Glomerular endothelial cell (primary cell): ENCODE measurements at places on chromosomes 2 and 18. TPM values are rescaled to one million over a fixed set of nuclear protein-coding genes. Genes with fewer than 3 reads are reported as not detected.

DNA sequence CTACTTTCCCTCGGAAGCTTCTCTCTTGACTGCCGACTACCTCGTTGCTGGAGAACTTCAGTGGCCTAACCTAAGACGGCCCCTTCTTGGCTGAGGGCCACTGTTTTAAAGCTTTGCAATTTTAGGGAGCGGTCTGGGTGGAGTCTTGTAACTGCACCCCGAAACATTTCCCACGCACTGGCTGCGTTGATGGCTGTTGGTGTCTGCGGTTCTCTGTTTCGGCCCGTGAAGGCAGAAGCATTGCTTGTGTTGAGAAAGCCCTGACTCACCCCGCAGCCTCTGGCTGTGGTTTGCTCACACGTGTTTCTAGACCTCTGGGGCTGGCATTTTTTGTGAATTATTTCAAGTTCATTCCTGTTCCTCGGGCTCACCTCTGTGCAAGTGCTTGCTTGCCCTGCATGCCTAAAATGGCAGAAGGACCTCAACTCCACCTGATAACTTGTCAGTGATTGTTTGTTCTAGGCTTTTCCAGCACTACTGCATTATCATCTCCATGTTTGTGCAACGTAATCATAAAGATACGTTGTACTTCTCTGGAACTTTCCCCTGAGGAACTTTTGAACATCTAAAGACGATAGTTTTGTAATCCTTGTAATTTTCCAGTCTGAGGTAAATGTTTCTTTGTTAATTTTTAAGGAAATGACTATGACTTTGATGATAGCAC is 94.2 kb upstream of the DLX2 start:
- DNase-seq = no peak

The DRC1 gene
- not detected in 2 replicates for total RNA-seq

DNA sequence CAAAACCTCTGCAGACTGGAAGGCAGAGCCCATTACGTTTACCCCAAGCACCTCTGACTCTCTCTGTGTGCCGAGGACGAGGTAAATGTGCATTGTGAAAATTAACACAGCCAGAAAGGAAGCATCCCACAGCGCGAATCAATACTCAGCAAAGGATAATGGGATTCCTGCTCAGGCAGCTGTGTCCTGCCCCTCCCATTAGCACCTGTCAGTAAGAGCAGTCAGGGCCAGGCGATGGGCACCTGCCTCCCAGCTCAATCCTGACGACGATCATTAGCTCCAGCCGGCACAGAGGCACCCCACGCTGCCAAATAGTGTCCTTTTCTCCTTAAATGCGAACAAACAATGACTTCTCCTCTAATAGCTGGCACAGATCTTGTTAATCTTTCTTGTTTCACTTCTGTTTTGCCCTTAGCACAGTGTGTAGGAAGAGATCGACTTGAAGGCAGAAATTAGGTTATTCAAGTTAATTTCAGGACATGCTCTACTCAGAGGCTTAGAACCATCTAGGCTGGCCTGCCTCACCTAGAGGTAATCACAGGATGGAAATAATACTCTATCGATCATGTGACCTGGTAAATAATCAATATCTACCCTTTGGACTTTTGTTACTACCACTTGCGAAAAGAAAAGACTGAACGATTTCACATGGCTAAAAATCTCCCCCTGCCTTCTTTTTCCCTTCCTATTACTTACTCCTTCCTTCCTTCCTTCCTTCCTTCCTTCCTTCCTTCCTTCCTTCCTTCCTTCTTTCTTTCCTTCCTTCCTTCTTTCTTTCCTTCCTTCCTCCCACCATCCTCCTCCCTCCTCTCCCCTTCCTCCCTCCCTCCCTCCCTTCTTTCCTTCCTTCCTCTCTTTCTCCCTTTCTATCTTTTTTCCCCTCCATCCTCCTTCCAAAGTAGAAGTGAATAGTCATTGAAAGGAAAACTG is 487.9 kb upstream of the ID2 start:
- no peak for DNase-seq

The LANCL1 gene
- total RNA-seq = 22.9 and 27.8 TPM in 2 replicates

- DNase-seq = no peak
These were observed 27.8 kb upstream of the KCNF1 start for GRCh38 chr2:10883801-10884478.

DNA sequence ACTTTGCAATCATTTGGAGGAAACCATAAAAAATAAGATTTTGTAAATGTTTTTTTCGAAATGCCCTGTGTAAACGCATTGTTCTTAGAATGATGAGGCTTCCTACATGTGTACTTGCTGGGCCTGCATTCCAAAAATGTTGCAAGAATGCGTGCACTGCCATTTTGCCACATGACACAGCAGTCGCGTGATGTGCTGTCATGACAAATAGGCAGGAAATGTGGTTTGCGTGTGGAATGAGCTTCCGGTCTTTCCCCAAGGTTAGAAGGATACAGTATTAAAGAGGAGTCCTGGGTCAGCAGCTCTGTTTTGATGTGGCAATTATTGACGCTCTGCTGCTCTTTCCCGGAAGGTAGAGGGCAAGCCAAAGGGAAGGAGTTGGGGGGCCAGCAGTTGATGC is 18.1 kb upstream of the SERPINB2 start:
- no peak for DNase-seq

DNA sequence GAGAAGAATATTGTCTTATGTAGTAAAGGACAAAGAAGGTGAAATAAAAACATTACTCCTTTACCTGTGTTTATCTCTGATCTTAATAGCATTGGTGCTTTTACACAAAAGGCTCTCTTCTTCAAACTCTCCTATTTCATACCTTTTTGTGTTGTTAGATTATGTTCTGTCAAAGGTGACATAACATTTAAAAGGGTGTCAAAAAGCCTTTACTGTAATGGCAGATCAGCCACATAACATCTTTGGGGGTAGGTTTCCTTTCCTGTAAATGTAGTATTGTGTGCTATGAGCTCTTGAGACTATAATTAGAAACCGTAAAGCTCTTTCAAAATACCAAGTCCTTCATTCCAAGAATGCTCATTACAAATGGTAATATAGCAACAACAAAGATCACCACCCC is 400.1 kb downstream of the LNPK start:
- no peak for DNase-seq

DNA sequence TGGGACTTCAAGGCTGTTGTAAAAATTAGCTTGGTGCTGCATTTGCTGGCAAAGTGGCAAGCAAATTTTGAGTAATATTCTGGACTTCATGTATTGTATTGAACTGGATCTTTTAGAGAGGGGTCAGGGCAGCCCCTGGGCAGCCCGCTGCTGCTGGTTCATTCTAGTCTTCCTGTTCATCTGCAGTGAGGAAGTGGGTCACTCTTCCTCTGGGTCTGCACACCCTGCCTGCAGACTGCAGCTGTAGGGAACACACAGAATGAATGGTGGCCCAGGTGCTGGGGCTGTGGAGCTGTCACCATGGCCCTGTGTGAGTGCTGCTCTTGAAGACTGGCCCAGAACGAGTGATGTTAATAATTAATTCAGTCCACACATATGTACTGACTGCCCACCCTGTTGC is 9.4 kb downstream of the SH3RF3 start:
- DNase-seq = no peak

The CNTNAP5 gene
- not detected in 2 replicates for total RNA-seq

DNA sequence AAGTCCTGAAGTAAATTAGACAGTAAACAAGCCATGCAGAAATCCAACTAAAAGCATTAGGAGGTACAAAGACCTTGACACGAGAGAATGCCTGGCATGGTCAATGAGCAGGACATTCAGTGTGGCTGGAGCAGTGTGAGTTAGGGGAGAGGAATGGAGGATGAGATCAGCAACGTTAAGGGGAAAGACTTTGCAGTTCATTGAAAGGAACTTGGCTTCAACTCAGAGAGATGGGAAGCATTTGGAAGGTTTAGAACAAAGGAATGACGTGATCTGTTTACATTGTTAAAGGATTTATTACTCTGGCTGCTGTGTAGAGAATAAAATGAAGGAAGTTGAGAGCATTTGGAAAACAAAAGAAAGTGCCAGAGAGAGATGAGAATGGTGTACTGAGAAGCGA is 621.3 kb downstream of the XIRP2 start:
- peak; percentile 83 for DNase-seq

DNA sequence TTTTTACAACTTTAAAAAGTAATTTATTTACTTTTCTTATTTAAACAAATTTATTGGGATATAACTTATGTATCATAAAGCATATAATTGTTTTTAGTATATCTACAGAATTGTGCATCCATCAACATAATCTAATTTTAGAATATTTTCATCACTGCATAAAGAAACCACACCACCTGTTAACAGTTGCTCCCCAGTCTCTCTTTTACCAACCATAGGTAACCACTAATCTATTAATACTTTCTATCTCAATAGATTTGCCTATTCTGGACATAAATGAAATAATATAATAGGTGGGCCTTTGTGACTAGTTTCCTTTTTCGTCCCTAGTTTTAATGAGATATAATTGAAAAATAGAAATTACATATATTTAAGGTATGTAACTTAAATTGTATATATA is 90.6 kb downstream of the ADAM23 start:
- no peak for DNase-seq

The HK2 gene
- 9.4 and 12.0 TPM in 2 replicates for total RNA-seq

DNA sequence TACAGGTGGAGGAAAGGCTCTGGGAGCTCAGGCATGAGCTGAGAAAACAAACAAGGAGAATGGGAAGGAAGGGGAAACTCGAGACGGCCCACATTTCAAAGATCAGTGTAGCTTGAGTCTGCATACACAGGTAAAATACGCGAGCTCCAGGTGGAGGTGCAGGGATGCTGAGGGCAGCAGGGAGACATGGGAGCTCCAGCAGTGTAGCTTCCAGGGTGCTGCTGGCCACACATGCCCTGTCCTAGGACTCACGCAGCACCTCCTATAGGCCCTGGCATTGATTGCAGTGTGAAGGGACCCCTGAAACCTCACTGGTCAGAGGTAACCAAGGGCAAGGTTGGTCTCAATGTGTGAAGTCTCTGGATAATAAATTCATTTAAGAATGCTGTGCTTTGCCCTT is 362.8 kb upstream of the HS6ST1 start:
- DNase-seq = no peak

The GPAT2 gene
- total RNA-seq = 4.2 and 5.7 TPM in 2 replicates

DNA sequence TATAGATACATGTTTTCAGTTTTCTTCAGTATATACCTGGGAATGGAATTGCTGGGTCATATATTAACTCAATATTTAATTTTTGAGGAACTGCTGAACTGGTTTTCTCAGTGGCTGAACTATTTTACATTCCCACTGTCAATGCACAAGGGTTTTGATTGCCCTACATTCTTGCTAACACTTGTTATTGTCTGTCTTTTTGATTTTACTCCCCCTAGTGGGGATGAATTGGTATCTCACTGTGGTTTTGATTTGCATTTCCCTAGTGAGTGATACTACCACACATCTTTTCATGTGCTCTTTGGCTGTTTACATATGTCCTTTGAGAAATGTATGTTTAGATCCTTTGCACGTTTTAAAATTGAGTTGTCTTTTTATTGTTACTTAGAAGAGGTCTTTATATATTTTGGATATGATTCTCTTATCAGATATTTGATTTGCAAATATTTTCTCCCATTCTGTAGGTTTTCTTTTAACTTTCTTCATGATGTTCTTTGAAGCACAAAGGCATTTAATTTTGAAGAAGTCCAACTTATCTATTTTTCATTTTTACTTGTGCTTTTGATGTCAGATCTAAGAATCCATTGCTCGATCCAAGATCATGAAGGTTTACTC is 36.2 kb downstream of the ASB1 start:
- peak; percentile 41 for DNase-seq

DNA sequence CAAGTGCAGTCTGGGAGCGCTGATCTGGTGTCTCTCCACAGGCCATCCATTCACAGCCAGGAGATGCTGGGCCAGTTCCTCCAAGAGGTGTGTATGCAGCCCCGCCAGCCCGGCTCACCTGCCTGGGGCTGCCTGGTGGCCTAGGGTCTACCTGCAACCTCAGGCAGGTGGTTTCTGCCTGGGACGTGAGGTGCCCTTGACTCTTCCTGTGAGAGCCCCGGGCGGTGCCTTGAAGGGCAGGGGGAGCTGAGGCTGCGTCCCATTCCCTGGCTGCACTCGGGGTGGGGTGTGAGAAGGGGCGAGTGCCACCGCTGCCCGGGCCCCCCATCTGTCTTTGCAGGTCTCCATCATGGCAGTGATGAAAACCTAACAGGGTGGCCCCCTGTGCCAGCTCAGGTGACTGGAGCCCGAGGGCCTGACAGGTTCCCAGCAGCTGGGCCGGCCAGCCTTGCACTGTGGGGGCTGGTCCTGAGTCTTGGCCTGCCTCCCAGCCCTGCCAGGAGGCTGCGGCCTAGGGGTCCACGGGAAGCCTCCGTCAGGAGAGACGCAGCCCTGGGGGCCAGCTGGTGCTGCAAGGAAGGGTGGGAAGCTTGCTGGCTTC is 11.9 kb downstream of the CAPN10 start:
- no peak for DNase-seq

DNA sequence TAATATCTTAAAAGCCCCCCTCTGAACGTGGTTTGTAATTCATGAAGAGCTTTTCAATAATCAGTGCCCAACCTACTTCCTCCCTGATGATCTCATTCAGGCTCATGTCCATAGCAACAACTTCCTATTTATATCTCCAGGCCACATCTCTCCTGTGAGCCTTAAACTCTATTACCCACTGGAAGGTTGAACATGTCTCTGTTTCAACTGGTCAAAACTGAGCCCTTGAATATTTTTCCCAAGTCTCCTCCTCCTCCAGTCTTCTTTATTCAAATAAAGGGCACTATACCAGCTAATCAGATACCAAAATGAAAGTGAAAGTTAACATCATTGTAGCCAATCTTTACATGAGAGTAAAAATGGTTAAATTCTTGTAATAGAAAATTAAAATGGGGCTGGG is 63.7 kb upstream of the ITGA4 start:
- peak; percentile 61 for DNase-seq

The VRK2 gene
- total RNA-seq = 24.6 and 25.8 TPM in 2 replicates

DNA sequence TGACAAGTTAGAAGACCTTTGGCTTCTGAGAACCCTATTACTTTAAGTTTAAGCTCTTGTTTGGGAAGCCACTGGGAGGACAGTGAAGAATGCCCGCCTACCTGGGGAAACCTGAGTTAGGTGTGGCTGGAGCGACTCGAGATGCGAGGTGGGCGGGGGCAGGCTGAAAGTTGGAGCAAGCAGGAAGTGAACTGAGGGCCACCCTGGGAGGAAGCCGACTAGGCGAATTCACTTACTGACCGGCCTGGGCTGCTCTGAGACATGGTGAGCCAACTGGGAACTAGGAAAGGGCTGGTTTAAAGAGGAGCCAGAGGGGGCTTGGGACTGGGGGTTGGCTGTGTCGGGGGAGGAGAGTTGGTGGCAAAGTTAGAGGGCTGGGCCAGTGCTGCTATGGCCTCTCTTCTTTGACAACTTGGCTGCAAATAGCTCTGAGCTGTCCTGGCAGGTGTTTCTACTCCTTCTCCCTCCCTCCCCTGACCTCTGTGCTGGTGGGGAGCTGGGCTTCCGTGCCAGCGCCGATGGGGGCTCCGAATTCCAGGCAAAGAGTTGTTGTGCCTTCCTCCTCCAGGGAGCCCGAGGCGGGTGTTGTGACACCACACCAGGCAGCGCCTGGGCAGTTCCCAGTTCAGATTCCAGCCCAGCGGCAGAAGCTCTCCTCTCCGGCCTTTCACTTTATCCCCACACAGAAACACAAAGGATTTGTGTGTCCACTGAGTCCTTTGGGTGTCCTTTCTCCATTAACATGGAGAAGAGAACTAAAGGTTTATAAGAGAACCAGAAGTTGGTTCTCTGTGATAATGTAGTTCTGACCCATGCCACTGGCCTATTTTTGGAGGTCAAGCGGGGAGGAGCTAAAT is at the start of gene VAMP8:
TSS of gene VAMP8 (plus strand) at position 201 of the 857 bp plus-strand sequence. CDS start at position 262, 61 bp downstream.
- no peak for DNase-seq

- peak; percentile 20 for DNase-seq
These were observed 423.8 kb upstream of the MEX3C start for GRCh38 chr18:51621113-51621863.

The KCNE4 gene
- 0.47 and 1.2 TPM in 2 replicates for total RNA-seq
